ENCODE measurements at places on chromosomes 3 and 15. TPM values are rescaled to one million over a fixed set of nuclear protein-coding genes. Genes with fewer than 3 reads are reported as not detected.

Gene FOXB1
- total RNA-seq = not detected

Gene CFAP20DC
- 4.2 TPM for total RNA-seq

Gene MOBP
- not detected for total RNA-seq

Gene IL17RB
- total RNA-seq = 3.6 TPM

Gene NRG4
- not detected for total RNA-seq

Gene BNIP2
- 156 TPM for total RNA-seq
